NCI-H1092 (cell line): ENCODE measurements at places on chromosomes 7 and 10.

GRCh38 chr10:73983096-73984047 is 14.5 kb upstream of the VCL start:
- DNase-seq: no peak

DNA sequence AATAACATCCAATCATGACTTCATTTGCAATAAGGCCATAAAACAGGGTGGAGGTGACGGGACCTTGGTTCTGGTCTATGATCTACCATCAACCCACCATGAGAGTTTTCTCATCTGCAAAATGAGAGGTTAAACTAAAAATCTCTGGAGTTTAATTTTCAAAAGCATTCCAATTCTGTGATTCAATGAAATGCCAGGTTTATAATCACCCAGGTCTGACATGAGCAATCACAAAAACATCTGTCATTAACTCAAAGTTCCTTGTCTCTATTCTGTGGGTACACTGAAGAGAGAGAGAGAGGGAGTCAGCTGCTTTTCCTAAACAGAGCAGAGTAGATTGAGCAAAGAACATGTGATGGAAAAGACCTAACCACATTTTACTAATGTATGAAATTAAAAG is 75.4 kb downstream of the NUDCD3 start:
- DNase-seq: no peak

- DNase-seq: no peak
Measured at GRCh38 chr10:10911471-10911921, 106.2 kb upstream of the CELF2 start.

DNA sequence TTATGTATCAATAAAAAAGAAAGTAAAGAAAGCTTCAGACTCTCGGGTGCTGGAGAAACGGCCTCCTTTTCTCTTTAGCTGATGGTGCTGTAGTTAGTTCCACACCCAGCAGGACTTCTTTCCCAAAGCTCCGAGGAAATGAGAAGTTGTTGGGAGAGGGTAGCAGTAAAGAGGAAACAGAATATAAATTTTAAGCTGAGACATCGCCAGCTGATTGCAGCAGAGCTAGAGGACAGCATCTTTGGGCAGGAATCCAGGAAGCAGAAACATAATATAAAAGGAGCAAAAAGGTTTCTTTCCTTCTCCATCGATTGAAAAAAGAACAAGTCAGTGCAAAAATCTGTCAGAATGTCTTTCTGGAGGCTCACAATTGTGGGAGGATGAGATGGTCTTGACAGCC is 616.9 kb upstream of the FOXK1 start:
- DNase-seq: no peak

- no peak for DNase-seq
Measured at GRCh38 chr10:24208661-24209431, at the start of gene KIAA1217. Gene KIAA1217, plus strand, starts transcription at chr10:24209138. Its CDS starts 56 bp downstream, at chr10:24209194.

GRCh38 chr10:6769704-6770417 is 189.8 kb upstream of the PRKCQ start:
- no peak for DNase-seq

DNA sequence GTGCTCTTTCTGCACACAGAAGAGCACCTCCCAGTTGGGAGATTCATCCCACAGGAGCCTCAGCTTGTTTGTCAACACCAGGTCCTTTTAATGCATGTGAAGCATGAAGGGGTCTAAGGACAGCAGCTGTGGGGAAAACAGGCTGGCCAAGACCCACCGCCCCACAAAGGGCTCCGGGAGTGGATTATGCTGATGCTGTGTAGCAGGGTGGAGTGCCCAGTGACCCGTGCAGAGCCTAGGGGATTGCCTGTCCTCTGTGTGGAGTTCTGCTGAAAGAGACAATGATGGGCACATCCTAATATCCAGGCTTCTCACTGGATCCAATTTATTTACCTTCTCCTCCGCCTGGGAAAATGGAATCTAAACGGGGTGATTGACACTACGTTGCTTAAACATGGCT is 74.0 kb downstream of the PIP4K2A start:
- no peak for DNase-seq

GRCh38 chr7:135920478-135920877 is 56.7 kb downstream of the MTPN start:
- no peak for DNase-seq

GRCh38 chr7:84781838-84782237 is 405.0 kb downstream of the SEMA3D start:
- DNase-seq: no peak

DNA sequence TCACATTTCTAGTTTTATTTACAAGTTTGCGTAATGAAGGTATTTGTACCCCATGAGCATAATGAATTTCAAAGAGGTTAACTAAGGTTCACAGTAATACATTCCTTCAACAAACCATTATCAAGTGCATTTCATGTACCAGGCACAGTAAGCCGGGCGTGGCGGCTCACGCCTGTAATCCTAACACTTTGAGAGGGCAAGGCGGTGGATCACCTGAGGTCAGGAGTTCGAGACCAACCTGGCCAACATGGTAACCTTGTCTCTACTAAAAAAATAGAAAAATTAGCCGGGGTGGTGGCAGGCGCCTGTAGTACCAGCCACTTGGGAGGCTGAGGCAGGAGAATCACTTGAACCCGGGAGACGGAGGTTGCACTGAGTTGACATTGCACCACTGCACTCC is 4.3 kb upstream of the EIF3A start:
- no peak for DNase-seq

GRCh38 chr10:75265856-75266255 is 30.1 kb upstream of the COMTD1 start:
- DNase-seq: no peak

DNA sequence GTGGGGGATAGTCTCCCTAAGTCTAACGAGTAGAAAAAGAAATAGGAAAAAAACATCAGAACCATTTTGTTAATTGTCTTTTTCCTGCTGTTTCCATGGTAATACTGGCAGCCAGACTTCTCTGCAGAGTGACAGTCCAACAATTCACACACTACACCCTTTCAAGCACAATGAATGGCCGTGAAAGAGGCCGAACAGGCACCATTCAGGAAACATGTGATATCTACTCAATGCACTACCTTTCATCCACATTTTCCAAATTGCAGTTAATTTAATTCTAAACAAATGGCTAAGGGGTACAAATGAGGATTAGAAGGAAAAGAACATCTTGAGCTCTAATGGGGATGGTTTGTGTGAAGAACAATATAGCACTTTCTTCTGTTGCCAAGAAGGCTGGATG is 358.5 kb upstream of the ANKRD30A start:
- no peak for DNase-seq

- DNase-seq: no peak
Measured at GRCh38 chr10:28207799-28208198, 95.1 kb downstream of the MPP7 start.

- DNase-seq: no peak
Measured at GRCh38 chr7:134660242-134660785, 13.7 kb downstream of the BPGM start.

- peak; percentile 77 for DNase-seq
Measured at GRCh38 chr7:122887198-122887597, 938 bp upstream of the CADPS2 start.

DNA sequence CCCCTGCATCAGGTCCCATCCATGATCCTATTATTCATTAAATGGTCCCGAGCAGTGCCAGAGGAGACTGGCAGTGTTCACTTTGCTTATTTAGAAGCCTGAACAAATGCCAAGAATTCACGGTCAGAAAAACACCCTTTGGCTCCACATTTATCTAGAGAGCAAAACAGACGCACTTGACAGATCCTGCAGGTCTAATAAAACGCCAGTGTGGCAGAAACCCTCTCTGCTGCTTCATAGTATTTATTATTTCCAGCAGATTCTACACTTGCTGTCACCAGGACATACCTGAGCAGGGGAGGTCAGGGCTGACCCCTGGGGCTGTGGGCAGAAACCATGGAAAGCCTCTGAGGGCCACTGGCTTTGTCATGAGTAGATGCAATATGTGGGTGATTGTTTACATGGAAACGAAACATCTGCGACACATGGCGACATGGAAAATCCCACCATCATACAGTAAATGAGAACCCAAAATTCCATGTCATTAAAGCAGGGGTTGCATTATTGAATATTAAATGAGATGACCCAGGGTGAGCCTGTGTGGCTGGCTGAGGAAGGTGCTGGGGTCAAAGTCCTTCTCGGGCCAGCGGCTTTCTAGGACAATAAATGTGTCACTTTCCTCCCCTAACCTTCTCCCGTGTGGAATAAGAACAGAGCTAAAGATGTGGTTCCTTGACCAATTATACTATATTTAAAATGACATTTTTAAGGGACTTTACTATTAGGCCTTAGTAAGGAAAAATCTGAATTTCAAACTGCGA is 205.9 kb upstream of the SVIL start:
- no peak for DNase-seq

DNA sequence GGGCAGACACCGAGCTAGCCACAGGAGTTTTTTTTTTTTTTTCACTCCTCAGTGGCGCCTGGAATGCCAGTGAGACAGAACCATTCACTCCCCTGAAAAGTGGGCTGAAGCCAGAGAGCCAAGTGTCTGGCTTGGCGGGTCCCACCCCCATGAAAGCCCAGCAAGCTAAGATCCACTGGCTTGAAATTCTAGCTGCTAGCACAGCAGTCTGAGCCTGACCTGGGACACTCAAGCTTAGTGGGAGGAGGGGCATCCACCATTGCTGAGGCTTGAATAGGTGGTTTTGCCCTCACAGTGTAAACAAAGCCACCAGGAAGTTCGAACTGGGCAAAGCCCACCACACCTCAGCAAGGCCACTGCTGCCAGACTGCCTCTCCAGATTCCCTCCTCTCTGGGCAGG is 144.5 kb downstream of the LRMDA start:
- DNase-seq: no peak

DNA sequence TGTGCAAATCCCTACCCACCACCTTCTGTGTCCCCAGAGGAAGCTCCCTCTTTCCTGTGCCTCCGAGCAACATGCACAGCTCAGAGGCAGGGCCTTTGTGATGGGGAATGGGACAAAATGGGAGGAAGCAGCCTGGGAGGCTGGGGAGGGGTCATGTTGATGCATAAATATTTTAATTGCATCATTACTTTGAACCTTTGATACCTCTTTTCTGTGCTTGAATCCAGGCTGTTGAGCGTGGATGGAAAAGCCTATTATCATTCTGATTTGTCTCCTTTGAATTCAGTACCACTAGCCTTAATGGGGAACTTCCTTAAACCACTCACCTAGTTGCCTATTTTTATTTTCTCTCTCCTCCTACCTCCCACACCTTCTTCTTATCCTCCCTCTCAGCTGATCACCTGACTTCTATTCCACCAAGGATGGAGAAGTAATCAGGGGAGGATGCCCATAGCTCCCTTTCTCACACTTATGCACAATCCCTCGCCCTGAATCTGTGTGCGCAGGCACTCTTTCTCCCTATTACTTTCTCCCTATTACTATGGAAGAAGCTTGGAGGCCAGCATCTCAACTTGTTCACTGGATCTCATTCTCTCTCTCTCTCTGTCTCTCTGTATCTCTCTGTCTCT is 78.5 kb downstream of the SEC61G start:
- no peak for DNase-seq
